ENCODE measurements at places on chromosomes 2 and 18.

DNA sequence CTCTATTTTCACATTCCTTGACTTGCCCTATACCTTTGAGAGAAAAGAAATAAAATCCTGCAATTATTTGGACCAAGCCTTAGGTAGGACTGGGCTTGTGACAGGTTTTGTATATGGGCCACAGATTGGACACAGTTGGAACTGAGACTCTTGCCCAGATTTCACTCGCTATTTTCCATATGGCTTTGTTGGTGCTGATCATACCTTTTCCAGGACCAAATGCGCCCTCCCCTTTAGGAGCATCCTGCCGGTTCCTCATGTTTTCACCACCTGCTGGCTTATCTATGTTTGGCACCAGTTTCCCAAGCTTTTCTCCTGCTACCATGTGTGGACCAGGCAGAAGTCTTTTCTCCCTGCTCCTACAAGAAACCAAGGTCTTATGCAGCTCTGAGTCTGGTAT is 494.9 kb downstream of the EPHA4 start:
- DNase-seq: no peak

GRCh38 chr2:192729369-192729768 is 534.6 kb upstream of the TMEFF2 start:
- DNase-seq: no peak

GRCh38 chr2:98446850-98447249 is 2.2 kb downstream of the INPP4A start:
- no peak for DNase-seq

- DNase-seq: no peak
Observed at GRCh38 chr18:46037512-46038305, 34.4 kb downstream of the PSTPIP2 start.

DNA sequence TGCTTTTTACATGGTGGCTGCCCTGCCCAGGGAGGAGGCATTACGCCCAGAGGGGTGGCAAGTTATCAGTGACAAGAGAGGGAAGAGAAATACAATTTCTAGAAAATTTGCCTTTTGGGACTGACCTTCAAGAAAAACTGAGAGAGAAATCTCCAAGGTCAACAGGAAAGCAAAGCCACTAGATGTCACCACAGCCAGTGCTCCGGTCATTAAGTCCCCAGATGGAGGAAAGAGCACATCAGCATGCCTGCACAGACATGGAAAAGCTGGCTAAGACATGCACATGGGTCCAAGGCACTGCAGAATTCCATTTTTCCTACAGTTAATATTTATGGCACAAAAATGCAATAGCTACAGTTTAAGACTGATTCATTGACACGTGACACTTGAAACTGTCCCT is 21.0 kb downstream of the FHL2 start:
- DNase-seq: no peak

DNA sequence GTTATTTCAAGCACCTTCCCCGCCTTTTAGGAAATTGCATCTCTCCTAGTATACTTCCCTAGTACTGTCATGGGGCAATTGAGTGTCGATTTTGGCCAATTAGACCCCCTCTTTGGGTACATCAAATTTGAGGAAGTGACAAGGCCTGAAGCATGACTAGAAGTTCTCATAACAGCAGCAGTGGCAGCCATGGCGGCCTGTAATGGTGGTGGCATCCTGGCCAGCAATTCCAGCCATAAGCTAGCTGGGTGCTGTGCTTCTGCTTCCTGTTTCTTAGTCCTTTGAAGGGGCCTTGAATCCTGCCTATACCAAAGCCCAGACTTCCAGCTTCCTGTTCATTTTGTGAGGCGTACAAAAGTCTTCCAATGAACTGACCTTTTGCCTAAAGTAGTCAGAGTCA is 523.1 kb downstream of the PLCL1 start:
- no peak for DNase-seq

DNA sequence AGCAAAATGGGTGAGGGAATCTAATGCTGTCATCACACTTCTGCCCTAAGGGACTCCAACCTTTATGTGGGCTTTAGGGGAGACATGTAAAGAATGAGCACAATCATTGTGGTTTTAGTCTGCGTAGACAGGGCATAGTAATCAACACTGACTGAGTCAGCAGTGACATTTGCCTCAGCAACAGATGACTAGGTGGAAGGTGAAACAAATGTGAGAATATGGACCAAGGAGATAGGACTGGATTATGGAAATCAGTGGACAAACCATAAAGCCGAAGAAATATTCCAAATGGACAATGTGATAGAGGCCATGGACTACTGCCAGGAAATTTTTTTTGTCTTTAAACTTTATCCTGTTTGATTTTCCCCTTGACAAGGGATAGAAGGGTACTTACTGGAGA is 83.9 kb downstream of the PDK1 start:
- no peak for DNase-seq

Data from hepatic stellate cell (primary cell).